Esophagus mucosa (tissue), 1 donor: ENCODE measurements at places on chromosomes 13 and 19. TPM values are rescaled to one million over a fixed set of nuclear protein-coding genes. Genes with fewer than 3 reads are reported as not detected.
A peak's percentile ranks its signal among the peaks of the same experiment; 100 is the strongest.

GRCh38 chr13:44974056-44974793 lies 15.0 kb downstream of the NUFIP1 start:
- ATAC-seq, result no peak

DNA sequence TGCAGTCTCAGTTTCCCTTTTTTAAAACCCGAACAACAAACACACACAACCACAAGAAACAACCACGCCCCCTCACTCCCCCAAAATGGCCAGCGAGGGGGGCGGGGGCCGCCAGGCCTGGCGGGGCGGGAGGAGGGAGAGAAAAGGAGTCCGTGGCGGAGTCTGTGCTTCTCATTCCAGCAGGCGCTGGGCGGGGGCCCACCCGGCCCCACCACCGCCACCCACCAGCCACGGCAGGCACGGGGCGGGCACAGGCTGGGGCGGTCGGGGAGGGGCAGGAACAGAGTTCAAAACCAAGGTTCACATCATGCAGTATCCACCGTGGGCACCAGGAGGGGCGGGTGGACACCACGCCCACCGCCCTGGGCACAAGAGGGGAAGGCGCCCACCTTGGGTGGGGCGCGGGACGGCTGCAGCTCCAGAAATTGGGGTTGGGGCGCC lies 12.9 kb downstream of the DPF1 start:
- ATAC-seq, result no peak

DNA sequence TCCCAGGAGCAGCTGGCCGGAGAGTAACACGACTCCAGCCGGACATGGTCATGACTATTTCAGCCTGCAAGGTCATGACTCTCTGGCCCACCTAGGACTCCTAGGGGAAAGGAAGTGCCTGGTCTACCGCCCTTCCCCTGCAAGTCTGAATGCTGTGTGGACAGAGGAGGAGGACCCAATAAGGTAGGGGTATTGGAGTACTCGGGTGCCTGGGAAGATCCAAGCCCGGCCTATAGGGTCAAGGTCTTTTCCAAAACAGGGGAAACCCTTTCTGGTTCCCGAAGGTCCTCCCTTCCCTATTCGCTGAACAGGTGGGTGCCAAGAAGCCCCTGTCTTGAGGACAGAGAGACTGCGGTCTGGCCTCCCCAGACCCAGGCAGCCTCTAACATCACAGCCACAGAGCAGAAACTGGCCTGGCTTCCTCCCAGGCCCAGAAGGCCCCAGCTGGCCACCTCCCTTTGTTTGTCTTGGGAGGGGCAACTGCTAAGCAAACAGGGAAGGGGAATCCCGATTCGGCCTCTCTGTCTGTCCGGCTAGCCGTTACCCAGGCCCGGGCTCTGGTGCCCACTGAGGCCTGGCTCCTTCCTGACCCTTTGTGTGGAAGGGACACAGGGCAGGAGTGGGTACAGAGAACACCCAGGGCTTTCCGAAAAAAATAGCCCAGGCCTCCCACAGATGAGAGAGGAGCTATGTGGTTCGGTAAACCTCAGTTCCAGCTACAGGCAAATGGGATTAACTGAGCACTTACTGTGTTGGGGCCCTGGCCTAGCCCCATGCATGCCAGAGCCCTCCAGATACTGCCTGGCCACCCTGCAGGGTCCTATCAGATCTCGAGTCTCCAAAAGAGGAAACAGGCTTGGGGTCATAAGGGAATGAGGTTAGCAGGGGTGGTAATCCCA lies 5.2 kb upstream of the GRAMD1A start:
- ATAC-seq, result peak; percentile 23

DNA sequence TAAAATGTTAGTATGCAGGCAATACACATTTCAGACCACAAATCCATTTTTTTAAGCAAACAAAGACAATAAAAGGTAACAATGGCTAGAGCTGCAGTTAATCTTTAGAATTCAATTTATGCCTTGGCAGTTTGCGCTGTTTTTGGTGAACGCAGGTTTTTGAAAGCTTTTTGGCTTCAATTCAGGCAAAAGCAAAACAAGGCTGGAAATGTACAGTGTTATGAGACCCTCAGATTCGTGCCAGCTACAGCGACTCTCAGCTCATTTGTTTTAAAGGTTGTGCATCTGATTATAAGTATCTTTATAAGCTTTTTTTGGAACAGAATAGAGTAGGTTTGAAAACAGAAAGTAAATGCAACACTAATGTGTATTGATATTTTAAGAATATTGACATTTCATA lies 63.6 kb upstream of the SOX1 start:
- ATAC-seq, result no peak

DNA sequence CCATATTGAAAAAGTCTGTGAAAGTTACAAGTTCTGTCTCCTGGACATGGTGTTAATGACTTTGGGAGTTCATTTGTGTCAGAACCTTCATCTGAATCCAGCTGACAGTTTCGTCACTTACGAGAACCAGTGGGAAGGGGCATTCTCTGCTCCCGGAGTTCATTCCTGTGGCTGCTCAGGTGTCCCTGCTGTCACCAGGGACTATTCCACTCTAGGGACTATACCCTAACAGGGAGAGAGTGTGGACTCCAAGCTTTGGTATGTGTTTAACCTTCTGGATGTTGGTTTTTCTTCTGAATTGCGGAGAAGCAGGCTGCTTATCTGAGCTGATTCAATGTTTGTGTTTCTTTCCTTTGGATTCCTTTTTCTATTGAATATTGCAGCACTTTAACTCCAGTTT lies 12.4 kb upstream of the ZNF709 start:
- ATAC-seq, result no peak

DNA sequence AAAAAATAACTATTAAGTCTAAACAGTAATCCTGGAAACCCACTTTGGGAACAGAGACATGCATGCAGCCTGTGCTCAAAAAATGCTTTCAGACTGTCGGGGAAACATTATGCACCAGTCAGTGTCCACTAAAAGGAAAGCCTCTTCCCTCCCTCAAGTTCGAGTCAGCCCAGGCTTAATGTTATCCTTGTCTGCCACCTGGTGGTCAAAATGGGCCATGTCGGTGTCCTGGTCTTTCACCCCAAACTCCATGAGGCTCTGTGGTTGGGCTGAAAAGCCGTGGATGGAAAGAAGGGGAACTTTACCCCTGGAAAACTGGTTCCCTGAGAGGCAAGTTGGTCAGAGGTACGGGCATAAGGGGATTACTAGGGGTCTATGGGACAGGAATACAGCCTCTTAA lies 88.4 kb upstream of the ZNF492 start:
- no peak for ATAC-seq

- ATAC-seq, result no peak
Observed at GRCh38 chr19:32702010-32702409, 10.4 kb downstream of the NUDT19 start.

DNA sequence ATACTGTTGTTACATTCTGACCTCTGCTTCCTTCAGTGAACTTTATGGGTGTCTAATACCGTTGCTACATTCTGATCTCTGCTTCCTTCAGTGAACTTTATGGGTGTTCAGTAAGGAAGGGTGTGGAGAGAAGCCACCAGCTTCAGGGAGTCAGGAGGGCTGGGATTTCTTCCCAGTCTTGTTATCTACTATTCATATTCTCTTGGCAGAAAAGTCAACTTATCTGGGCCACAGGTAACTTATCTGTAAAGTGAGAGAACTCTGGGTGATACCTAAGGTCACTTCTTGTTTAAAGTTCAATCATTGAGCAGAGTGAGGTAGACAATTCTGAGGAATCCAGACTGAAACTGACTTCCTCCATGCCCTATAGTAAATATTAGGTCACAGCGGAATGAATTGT lies 71.2 kb upstream of the STK24 start:
- no peak for ATAC-seq

DNA sequence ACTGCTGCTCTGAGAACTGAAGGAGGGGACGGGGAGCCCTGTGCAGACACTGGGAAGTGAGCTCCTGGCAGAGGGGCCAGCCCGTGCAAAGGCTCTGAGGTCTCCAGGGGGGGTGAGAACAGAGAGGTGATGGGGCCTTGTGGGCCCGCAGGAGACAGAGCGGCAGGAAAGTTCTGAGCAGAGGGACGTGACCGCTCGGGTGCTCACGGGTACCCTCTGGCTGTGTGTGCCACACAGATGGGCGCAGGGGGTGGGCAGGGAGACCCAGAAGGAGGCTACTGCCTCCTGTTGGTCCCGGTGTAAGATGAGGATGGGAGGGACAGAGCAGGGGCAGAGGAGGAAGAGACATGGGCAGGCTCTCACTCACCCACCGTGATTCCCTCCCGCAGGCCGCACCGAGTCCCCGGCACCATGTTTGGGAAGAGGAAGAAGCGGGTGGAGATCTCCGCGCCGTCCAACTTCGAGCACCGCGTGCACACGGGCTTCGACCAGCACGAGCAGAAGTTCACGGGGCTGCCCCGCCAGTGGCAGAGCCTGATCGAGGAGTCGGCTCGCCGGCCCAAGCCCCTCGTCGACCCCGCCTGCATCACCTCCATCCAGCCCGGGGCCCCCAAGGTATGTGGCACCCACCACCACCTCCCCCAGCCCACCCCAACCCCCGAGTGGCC lies 27.5 kb upstream of the NCCRP1 start:
- ATAC-seq, result no peak

GRCh38 chr13:99760456-99760855 lies 211.1 kb downstream of the ZIC5 start:
- ATAC-seq, result no peak

- ATAC-seq, result no peak
Observed at GRCh38 chr13:42119875-42120274, 71.4 kb downstream of the DGKH start.

The HCN2 gene
- total RNA-seq, result 0.48 TPM

The ZNF441 gene
- 2.2 TPM for total RNA-seq

The CEBPA gene
- 18.3 TPM for total RNA-seq

The LYL1 gene
- total RNA-seq, result 1.4 TPM
